ENCODE measurements at places on chromosomes 13 and 19.

DNA sequence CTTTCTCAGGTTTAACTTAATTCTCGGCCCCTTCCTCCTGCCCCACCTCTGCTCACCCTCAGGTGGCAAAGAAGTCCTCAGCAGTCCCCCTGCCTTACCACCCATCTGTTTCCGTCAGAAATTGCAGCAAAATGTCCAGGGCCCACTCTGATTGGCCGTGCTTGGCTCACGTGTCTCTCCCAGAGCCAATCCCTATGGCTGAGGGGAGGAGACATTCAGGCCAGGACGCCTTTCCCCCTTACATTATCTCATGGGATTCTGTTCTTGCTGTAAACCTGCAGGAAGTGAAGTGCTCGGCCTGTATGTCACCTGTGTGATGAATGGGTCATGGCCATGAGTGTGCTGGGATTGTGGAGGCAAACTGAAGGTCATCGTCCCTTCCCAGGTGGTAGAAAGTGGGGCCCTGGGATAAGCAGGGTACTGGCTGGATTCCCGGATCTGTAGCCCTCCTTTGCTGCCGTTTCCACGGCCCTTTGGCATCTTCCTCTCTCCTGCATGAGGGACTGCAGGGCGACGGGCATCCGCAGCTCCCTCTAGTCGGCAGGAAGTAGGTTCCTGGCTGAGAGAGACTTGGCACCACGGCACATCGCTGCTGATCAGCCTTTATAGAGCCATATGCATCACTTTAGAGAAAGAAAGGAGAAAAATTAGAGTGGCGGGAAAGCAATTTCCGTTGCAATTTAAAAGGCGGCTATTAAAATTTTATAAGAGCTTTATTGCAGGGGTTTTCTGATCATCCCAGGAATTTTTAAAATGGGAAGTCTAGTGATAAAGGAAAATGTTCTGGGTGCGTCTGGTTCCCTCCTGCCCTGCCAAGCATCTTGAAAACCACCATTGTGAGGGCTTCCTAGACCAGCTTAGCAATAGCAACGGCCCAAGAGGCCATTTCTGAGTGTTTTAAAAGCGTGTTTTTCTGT lies 118.2 kb downstream of the SIPA1L3 start:
- no peak for DNase-seq

- DNase-seq = no peak
Observed at GRCh38 chr13:32257649-32258048, 57.5 kb downstream of the ZAR1L start.

DNA sequence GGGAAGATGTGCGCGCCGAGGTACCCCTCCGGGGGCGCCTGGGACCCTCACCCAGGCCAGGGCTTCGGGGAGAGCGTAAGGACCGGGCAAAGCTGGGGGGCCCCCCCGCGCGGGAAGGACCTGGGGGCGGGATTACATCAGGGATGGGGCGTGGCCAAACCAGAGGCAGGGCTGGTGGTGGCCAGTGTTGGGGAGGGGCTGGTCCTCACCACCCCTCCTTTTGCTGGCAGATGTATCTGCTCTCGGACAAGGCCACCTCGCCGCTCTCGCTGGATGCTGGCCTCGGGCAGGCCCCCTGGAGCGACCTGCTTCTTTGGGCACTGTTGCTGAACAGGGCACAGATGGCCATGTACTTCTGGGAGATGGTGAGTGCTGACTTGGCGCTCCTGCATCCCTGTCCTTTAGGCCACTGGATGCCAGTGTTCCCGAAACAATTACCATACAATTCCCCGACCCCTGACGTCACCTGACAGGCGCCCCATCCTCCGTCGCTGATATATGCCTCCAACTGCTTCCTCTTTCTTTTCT lies 25.3 kb downstream of the TRPM4 start:
- no peak for DNase-seq

- no peak for DNase-seq
Observed at GRCh38 chr13:30440910-30441703, 18.8 kb downstream of the UBE2L5 start.

GRCh38 chr19:53332484-53332883 lies 1.1 kb upstream of the ZNF845 start:
- DNase-seq = no peak

GRCh38 chr19:6354098-6354674 lies 7.1 kb upstream of the CLPP start:
- DNase-seq = no peak

GRCh38 chr13:71522941-71523526 lies 344.0 kb downstream of the DACH1 start:
- no peak for DNase-seq

DNA sequence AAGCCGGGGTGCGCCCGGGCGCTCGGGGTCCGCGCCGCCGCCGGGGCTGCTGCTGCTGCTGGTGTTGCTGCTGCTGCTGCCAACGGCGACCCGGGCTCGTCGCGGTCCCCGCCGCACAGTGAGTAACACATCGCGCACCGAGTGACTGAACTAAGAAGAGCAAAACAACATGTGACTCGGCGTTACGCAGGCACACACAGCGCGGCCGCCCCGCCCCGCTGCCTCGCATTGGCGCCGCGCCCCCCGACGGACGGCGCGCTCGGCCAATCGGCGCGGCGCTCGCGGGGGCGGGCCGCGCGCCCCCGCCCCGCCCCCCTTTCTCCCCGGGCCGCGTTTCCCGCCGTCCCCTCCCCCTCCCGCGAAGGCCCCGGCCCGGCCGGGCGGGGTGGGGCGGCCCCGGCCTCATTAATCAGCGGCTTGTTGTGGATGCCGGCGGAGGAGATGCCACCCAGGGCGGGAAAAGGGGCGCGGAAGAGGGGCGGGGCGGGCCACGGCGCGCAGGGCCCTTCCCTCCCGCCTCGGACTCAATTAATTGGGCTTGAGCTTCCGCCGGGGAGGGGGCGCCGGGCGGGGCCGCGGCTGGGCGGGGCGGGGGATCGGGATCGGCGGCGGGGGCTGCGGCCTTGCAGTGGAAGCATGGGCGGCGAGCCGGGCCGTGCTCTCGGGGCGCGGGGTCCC lies at the start of gene IRS2:
TSS of gene IRS2 (minus strand) at position 127 of the 678 bp plus-strand sequence. CDS start 530 bp downstream, outside the sequence.
- DNase-seq = peak; percentile 91

GRCh38 chr13:113187883-113188665 lies 20.4 kb downstream of the PCID2 start:
- DNase-seq = no peak

DNA sequence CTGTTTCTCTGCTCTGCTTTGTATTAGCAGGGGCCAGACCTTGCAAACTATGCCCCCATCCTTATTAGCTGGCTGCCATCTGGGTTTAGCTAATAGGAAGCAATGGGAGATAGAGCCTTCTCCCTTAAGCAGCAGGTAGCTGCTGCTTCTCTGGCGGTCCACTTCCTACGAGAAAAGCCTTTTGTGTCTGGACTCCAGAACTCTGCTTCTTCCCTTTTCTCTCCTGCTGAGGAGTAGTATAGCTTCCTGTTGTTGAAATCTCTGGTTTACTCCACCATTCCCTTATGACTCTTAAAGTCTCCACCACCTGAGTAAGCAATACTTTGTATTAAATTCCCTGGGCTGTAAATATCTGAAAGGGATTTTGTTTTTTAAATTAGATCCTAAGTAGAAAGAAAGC lies 147.1 kb downstream of the DNAJC15 start:
- DNase-seq = no peak

GRCh38 chr13:44153496-44153895 lies 220.1 kb upstream of the SERP2 start:
- DNase-seq = no peak

- peak; percentile 55 for DNase-seq
Observed at GRCh38 chr19:48271531-48272151, 1.8 kb downstream of the ZNF114 start.

- peak; percentile 89 for DNase-seq
Observed at GRCh38 chr19:1875646-1876495, 9.4 kb downstream of the ABHD17A start.

DNA sequence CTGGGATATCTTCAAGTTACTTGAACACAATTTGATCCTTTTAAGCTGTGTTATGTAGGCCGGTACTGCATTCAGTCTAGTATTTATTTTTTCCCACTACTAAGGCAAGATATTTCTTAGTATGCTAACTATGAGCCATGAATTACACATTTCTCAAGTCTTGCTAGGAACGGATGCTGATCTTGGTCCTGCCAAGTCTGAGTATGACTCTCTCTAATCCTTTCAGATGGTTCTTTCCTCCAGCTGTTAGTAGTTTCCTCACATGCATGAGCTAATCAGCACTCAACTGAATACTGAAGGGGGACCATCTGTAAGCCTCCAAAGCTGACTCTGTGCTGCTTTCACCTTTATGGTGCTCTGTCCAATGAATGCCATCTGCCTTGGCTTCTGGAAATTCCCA lies 460.3 kb downstream of the KCTD12 start:
- no peak for DNase-seq

GRCh38 chr19:35879068-35879467 lies 10.7 kb downstream of the APLP1 start:
- DNase-seq = no peak

DNA sequence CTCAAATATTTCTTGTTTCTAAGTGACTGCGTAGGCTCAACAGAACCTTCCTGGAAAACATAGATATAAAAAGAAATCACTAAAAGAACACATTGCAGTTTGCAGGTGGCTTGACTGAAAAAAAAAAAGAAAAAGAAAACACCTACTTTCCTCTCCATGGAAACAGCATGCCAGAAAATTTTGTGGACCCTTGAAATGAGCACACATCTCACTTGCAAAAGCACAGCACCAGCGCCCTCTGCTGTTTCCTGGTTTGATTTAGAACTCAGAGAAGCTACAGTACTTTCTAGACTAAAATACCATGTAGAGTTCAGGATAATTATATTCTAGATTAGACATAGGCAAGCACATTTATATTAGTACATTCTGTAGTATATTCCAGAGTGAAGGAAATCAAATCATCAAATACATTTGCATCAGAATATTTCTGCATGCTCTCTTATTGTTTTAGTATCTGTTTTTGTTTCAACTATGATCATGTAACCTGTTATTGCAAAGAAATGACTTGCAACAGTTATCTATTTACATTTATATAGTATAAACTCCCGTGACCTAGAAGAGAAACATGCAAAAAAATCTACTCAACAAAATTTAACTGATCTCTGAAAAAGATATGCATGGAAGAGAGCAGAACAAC lies 22.3 kb upstream of the XPO4 start:
- peak; percentile 79 for DNase-seq

DNA sequence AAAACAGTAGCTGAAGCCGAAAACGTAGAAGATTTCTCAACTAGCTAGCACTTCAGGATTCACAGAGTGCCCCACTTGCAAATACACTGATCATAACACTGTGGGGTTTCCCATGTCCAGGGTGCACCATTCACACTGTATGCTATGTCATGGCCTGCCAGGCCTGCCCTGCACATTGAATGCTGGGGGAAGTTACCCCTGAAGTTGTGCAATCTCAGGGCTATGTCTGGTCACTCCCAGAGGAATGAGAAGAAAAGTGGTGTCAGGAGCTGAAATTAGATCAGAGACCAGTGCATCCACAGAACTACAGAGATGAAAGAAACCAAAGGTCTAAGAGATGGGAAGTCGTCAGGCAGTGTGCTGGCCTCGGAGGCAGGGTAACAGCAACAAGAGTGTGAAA lies 196.8 kb downstream of the RAP2A start:
- DNase-seq = no peak

DNA sequence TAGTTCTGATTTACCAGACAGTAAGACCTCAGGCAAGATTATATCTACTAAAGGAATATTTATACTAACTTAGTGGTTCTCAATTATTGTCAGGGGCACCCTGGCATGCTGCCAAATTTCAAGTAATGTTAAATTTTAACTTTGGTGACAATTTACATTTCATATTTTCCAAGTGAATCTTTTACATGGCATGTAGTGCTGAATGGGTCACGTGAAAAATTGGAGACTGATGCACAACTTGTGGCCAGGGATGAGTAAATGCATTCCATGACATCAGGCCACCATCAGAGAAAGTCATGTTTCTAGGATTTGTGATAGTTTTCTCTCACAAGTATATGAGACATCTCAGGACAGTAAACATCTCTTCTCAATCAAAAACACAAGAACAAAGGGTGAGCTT lies 202.6 kb upstream of the SOX21 start:
- no peak for DNase-seq

GRCh38 chr19:7140137-7140536 lies 70.6 kb downstream of the ZNF557 start:
- no peak for DNase-seq

DNA sequence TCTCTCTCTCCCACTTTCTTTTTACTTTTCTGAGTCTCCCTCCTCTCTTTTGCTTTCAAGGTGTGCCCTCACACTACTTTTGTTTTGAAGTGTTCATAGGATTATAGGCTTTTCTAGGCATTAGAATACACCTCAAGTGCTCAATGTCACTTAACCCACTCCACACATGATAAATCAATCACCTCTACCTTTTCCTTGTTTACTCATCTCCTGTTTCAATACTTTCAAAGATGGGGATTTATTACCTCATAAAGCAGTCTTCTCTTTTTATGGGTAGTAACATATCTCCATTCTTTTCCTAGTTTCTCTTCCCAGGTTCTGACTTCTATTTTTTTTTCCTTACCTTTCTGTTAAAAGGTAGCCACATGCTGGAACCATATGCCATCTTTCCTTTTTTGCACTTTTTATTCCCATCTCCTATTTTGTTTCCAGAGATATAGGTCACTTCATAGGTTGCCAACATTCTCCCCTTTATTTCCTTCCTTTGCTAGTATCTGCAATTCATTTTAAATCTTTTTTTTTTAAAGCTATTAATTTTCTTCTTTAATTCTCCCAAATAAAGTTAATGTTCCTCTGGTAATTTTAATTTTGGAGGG lies 137.6 kb upstream of the SLC10A2 start:
- no peak for DNase-seq

- no peak for DNase-seq
Observed at GRCh38 chr19:43309466-43309865, 40.1 kb upstream of the PSG9 start.

DNA sequence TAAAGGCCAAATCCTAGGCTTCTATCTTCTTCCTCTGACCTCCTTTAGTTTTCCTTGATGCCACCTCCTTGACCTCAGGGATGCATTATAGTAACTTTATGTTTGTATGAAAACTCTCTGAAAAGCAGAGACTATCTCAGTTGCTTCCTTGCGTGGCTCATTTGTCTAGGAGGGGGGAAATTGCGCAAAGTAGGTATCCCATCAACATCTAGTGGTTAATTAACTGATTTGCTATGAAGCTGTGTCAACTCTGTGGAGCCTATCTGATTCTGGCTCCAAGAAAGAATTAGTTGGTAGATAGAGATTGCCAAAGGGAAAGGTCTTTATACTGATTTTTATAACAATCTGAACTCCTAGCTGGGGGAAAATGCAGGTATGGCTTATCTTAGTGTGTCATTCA lies 82.1 kb upstream of the FRY start:
- DNase-seq = no peak

- peak; percentile 13 for DNase-seq
Observed at GRCh38 chr13:23889615-23890607, 711 bp upstream of the MIPEP start.

- DNase-seq = no peak
Observed at GRCh38 chr13:98879957-98880356, 97.9 kb downstream of the DOCK9 start.

- no peak for DNase-seq
Observed at GRCh38 chr19:19489804-19490204, 25.5 kb downstream of the TSSK6 start.

All from SK-N-DZ (cell line).